Fibroblast of upper back skin (primary cell): ENCODE measurements at places on chromosomes 12 and 14.

GRCh38 chr14:88804035-88804434 lies 11.3 kb upstream of the EML5 start:
- no peak for DNase-seq

DNA sequence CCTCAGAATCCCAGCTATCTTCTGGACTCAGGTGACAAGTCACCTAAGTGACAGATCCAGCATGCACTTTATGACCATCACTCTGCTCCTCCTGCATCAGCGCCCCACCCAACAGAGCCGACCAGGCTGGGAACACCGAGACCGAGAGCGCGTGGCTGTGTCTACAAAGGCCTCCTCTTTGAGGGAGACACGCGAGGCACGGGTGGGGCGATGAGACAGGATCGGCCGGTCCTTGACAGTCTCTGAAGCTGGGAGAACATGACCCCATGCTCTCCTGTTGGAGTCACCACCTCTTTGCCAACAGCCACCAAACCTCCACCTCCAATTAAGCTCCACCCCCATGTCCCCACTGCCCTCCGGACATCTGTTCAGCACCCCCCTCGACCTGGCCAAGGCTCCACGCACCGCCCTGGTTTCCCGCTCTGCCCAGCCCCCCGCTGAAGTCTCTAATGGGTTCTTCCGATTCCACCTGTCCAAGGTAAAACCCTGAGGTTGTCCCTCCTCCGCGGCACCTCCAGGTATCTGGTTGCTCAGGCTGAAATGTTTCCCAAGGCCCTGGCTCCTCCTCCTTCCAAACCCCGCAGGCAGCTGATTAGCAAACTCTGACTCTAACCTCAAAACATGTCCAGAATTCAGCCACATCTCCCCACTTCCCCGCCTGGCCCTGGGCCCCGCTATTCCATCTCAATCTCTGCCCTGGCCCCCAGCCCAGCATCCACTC lies 31.5 kb downstream of the HSP90AA1 start:
- peak; percentile 83 for DNase-seq

- DNase-seq = no peak
Measured at GRCh38 chr14:60326274-60326673, 77.3 kb downstream of the PPM1A start.

DNA sequence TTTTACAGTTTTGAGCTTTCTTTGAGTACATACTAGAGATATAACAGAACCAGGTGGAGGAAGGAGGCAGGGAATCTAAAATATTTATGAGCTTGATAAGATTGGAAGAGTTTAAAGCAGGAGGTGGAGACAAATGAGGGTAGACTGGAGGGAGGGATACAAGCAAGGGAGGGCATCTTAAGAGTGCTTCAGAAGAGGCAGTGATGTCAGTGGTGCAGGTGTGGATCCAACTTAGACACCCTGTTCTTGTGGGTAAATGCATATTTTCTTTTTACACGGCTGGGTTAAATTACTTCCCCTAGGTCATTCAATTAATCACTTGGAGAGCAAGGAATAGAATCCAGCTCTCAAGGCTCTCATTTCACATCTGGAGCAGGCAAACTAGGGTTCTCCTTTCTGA lies 146.1 kb upstream of the LRIG3 start:
- peak; percentile 37 for DNase-seq

- DNase-seq = no peak
Measured at GRCh38 chr12:109716512-109717389, 3.1 kb downstream of the FAM222A start.

DNA sequence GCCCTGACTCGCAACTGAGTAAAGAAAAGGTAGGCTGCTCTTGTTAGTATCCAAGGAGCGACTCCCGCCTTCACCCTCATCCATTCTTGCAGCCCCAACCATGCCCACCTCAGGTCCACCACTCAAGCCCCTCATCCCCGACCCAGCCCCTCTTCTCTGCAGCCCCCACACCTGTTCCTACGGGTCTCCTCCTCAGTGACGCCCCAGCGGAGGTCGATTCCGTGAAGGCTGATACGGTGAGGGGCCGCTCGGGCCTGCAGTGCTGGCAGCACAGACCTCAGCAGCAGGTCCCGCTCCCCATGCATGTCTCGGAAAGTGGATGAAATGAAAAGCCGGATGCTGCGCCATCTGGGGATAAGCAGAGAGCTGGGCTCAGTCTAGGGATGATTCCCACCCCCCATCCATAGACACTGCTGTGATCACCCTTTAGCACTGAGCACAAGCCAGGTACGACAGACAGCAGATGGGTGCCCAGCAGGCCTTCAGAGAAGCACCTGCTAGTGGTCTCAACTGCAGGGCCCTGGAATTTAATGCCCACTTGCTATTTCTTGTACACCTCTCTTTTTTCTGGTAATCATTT lies 26.9 kb downstream of the TEP1 start:
- DNase-seq = no peak

DNA sequence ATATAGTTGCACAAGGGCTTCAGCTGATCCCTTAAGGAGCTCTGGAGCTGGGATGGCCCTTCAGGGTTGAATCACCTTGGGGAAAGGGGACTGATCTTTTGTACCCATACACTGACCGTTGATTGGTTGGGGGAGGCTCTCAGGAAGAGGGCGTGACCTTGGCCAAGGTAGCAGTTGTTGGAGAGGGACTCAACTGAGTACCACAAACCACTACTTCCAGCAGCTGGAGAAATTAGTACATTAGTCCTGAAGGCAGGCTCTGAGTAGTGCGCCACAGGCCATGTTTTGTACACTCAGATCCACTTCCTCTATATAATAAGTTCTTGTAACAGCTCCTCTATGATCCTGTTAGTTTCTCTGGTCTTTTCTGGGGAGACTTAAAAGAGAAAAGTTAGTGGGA lies 317.6 kb downstream of the CCDC91 start:
- no peak for DNase-seq

DNA sequence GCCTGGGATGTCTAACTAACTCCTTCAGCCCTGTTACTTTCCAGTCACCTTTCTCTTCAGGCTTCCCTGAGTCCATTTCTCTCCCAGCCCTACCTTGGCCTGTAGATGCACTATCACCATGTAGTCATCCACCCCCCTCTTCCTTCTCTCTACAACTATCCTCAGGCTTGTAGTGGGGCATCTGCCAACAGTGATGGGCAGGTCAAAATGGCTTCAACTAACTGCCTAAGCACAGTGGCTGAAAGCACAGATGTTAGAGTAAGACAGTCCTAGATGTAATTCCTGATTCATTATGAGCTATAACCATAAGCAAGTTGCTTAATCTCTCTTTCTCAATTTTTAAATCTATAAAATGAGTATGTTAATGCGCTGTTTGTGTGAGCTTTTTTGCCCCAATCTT lies 133.6 kb upstream of the NAV3 start:
- peak; percentile 17 for DNase-seq

DNA sequence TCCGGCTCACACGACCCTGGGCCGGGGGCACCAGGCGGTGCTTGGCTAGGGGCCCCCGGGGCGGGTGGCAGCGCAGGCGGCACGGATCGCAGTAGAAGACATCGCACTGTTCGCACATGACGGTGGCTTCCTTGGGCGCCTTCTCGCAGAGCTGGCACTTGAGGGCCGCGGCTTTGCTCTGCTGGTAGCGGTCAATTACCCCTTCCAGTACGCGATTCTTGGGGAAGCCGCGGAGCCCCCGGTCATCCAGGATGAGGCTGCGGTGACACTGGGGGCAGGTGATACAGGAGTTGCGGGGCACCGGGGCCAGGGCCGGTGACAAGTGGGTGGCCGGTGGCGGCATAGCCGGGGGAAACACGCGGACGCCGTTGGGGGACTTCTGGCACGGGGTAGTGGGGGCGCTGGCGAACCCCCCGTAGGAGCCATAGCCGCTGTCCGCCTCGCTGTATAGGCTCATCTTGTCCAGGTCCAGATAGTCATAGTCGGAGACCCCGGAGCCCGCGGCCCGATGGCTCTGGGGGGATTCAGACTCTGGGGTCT lies 553 bp downstream of the TRIM9 start:
- DNase-seq = no peak

GRCh38 chr12:13193505-13194231 lies 2.9 kb upstream of the EMP1 start:
- DNase-seq = peak; percentile 56

DNA sequence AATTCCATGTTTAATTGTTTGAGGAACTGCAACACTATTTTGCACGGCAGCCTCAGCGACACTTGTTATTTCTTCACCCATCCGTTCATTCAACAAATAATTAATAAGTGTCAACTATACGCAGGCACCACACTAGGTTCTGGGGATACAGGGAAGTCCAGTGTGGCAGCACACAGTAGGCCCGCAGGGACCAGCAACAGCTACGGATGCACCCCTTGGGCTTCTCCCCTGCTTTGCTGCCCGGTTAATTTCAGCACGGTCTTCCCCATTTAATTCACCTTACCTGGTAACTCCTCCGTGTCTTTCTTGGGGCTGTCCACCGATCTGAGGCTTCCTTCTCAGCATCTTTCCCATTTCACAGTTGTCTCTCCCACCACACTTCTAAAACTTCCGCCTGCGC lies 48.3 kb downstream of the ZFP36L1 start:
- no peak for DNase-seq

DNA sequence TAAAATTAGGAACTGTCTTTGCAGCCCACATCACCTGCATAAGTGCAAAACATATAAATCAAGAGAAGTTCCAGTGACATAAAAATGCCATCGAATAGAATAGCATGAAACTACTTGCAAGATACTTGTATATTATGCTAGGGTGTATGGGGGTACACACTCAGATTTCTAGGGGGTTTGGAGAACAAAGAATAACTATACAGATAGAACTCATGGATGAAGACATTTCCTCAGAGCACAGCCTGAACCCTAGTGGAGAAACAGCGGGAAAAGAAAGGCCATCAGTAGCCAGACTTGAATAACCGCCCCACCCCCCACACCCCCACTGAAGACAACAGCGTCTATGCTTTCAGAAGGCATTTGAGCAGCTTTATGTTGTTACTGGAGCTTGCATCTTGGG lies 425.8 kb downstream of the NPAS3 start:
- DNase-seq = no peak

DNA sequence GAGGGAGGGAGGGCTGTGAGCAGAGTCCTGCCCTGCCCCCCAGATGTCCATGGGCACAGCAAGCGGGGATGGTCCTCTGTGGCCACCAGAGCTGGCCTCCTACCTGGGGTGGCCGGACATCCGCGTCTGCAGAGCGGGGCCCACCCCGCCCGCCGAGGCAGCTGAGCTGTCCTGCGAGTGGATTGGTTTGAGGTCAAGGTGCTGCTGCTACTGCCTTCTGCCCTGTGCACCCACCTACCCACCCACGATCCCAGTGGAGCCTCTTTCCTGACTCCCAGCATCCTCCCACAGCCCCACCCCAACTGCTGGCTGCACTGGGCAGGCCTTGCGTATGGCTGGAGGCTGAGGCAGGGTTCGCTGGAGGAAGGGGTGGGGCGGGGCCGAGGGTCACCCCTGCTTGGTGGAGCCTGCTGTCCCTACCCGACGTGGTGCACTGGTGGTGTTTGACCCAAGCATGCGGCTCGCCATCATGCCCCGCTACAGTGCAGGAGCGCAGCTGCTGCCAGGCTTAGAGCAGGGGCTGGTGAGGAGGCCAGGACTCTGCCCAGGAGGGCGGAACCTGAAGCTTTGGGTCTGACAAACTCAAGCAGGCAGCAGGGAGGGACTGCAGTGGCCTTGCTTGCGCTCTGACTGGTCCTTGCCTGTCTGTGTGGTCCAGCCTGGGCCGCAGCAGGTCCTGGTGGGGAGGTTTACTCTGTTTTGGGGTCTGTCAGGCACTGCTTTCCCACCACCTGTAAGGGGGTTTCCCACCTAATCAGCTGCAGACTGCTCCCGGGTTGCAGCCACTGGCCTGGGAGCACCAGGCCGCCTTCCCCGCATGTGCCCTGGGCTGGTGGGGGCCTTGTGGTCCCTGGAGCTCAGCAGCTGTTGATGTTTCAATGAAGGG lies 23.7 kb downstream of the CEP170B start:
- DNase-seq = no peak

DNA sequence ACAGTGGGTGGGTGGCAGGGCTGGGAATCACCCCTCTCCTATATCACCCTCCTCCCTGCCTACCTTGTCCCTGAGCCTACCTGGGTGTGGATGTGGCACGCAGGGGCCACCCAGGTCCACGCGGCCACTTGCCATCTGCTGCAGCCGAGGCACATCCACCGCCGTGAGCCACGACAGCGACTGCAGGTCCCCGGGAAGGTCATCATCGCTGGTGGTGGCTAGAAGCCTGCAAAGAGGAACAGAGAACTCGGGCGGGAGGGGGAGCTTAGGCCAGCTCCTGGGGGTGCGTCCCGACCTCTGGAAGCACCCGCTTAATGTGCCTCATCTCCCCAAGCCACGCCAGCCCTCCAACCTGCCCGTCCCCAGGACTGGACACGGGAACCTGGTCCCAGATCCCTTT lies 19.0 kb downstream of the FOXN4 start:
- DNase-seq = no peak

GRCh38 chr14:84975241-84975902 lies 554.6 kb upstream of the FLRT2 start:
- no peak for DNase-seq

DNA sequence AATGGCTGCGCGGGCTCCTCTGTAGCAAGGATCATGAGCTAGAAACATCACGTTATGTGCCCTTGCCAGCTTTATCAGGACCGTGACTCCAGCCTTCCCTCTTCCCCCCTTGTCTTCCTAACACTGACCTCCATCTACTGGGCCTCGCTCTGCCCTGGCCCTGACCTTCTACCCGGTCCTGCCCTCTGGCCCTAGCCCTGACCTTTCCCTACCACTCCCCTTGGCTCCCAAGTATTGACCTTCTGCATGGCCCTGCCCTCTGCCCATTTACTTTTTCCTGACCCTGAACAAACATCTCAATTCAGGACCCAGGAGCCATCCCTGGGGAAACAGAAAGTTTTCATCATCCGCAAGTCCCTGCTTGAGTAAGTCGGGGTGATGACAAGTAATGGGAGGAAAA lies 2.0 kb downstream of the SOAT2 start:
- DNase-seq = no peak

DNA sequence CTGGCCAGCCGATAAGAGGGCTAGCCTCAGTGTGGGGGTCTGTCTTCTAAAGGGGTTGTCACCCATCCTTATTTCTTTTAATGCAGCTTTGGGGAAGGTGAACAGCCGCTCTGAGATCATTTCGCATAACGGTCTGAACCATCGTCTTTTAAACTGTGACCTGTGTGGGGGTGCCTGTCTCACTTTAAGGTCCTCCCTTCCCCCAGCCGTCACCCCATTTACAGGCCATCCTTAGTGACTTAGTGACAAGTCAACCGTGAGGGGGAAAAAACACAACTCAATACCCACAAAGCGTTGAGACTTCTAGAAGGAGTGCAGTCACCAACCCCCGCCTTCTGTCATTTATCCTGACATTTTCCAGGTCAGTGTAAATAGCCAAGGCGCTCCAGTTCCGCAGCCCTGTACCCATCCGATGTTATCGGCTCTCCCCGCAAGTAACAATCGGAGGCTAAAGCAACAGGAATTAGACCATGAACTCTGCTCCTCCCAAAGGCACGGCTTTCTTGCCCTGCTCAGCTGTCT lies 505 bp upstream of the DENND5B start:
- no peak for DNase-seq

GRCh38 chr14:58697930-58698642 lies 60.3 kb downstream of the DACT1 start:
- no peak for DNase-seq

- DNase-seq = no peak
Measured at GRCh38 chr12:103523771-103524170, 28.0 kb upstream of the C12orf42 start.
